ENCODE measurements at places on chromosomes 1 and 21. TPM values are rescaled to one million over a fixed set of nuclear protein-coding genes. Genes with fewer than 3 reads are reported as not detected.

LAMB3 gene
- total RNA-seq: 6.5 TPM

- no peak overlapping the region for H3K27ac ChIP-seq
- DNase-seq: no peak
- H3K27me3 ChIP-seq: no peaks in the 10 kb centered on the region
- H3K36me3 ChIP-seq: peaks cover 29% of the 10 kb centered on the region
These were observed 27.9 kb downstream of the DIP2A start for GRCh38 chr21:46486481-46487126.

DNA sequence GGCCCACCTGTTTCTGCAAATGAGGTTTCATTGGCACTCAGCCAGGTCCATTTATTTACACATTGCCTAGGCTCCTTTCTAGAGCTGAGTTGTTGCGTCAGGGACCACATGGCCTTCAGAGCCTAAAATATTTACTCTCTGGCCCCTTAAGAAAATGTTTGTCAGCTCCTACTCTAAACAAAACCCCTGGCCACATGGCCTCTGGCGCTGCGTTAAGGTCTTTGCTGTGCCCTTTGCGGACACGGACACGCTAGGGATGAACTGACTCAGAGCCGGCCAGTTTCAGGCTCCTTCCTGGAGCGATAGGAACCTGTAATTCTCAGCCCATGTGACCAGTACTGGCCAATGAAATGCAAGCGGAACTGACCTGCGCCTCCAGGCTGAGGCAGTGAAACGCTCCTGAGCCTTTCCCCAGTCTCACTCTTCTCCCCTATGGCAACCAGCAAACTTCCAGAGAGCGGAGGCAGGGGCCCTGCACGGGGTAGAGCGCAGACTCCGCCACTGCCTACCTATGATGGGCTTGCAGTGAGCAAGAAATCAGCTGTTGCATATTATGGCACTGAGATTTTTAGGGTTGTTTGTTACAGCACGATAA is 160.3 kb downstream of the ETS2 start:
- H3K27me3 ChIP-seq: no peaks in the 10 kb centered on the region
- H3K4me1 ChIP-seq: peaks cover 6% of the 10 kb centered on the region
- H3K27ac ChIP-seq: peak overlapping the region; percentile 0
- H3K4me3 ChIP-seq: no peak overlapping the region
- DNase-seq: no peak
- H3K36me3 ChIP-seq: no peaks in the 10 kb centered on the region

- peaks cover 78% of the 10 kb centered on the region for H3K4me1 ChIP-seq
- H3K36me3 ChIP-seq: peaks cover 9% of the 10 kb centered on the region
- H3K27ac ChIP-seq: peak overlapping the region; percentile 6
- H3K4me3 ChIP-seq: no peak overlapping the region
- DNase-seq: no peak
These were observed 22.7 kb downstream of the SLC2A1 start for GRCh38 chr1:42935971-42936308.

DNA sequence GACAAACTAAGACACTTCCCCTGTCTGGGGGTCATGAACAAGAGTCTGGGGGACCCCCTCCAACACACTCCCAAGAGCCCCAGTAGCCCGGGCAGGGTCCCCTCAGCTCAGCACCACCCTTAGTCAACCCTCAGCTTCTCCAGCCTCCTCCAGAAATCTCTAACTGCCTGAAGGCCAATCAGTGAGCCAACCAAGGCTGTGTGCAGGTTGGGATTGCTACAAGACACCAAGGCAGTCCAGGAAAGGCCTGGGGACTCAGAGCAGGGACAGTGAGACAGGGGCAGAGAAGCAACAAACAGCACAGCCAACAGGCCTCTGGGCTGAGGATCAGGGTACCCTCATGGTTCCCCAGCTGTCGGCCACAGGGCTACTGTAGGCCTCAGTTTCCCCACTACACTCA is 13.3 kb downstream of the SMIM12 start:
- peaks cover 94% of the 10 kb centered on the region for H3K4me1 ChIP-seq
- no peaks in the 10 kb centered on the region for H3K36me3 ChIP-seq
- H3K27me3 ChIP-seq: no peaks in the 10 kb centered on the region

GRCh38 chr1:225941187-225941941 is at the start of gene LEFTY2:
TSS of gene LEFTY2 (minus strand) at chr1:225941220. CDS start at chr1:225941140, 80 bp downstream.
- peaks cover 32% of the 10 kb centered on the region for H3K4me1 ChIP-seq
- no peak for DNase-seq
- no peaks in the 10 kb centered on the region for H3K36me3 ChIP-seq
- H3K4me3 ChIP-seq: peak within 1 kb of the TSS; percentile 33
- H3K27me3 ChIP-seq: no peaks in the 10 kb centered on the region
- H3K27ac ChIP-seq: peak within 1 kb of the TSS; percentile 75

VTCN1 gene
- not detected for total RNA-seq

UBL4B gene
- not detected for total RNA-seq

DNA sequence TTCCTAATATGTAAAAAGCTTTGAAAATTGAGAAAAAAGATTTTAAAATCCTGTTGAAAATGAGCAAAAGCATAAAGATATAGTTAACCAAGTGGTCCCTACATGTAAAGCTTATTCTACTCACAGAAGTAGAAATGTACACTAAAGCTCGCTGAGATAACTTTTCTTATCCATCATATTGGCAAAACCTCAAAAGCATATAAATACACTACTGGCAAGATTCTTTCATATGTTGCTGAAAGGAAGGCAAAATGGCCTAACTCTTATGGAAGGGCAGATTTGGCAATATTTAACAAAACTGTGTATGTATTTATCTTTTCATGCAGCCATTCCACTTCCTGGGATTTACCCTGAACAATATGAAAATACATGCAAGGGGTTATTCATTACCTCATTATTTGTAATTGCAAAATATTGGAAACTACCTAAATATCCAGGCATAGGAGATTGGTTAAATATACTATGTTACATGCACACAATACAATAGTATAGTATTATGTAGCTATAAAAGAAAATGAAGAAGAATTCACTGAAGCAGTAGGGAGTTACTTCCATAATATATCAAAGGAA is 43.2 kb upstream of the LYPLAL1 start:
- H3K4me1 ChIP-seq: peaks cover 6% of the 10 kb centered on the region
- no peaks in the 10 kb centered on the region for H3K36me3 ChIP-seq
- no peak overlapping the region for H3K4me3 ChIP-seq
- DNase-seq: no peak
- no peaks in the 10 kb centered on the region for H3K27me3 ChIP-seq
- no peak overlapping the region for H3K27ac ChIP-seq

DNA sequence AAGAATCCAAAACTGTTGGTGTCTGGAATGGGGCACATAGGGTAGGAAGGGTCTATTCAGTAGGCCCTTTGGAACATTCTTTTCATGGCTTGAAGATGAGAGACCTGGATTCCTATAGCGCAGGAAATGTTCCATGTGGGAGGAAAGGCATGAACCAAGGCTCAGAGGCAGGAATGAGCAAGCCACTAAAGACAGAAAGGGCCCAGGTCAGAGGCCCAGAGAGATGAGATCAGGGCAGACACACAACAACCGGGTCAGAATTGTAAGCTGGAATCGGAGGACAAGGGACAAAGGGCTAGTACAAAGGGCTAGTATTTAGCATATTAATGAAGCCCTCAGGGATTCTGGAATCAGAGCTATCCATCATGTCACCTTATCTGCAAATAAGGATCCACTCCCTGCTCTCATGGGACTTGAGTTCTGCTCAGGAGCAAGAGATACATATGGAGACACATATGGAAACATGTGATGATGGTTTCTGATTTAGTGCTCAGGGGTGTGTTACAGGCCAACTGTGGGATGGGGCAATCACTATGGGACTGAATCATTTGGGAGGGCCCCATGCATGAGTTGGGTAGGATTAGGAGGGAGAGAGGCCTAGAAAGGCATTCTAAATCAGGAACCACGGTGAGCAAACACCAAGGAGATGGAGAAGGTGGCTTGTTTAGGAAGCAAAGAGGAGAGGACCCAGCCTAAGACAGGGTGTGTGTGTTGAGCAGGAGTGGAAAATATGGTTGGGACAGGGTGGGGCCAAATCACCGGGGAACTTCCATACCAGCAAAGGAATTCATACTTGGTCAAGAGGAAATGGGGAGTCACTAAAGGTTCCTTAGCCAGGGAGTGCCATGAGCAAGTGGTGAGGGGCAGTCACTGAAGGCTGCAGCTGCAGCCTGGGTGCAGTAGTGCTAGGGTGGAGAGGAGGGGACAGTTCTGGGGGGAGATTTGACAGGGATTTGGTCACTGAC is 8.6 kb downstream of the NECTIN4 start:
- H3K27me3 ChIP-seq: peaks cover 23% of the 10 kb centered on the region
- H3K4me1 ChIP-seq: no peaks in the 10 kb centered on the region
- H3K27ac ChIP-seq: no peak overlapping the region
- no peak for DNase-seq

- H3K36me3 ChIP-seq: no peaks in the 10 kb centered on the region
- H3K4me3 ChIP-seq: no peak overlapping the region
- peaks cover 7% of the 10 kb centered on the region for H3K4me1 ChIP-seq
These were observed 99.4 kb downstream of the ADSS2 start for GRCh38 chr1:244352156-244352830.

BCAN gene
- 0.05 TPM for total RNA-seq

DNA sequence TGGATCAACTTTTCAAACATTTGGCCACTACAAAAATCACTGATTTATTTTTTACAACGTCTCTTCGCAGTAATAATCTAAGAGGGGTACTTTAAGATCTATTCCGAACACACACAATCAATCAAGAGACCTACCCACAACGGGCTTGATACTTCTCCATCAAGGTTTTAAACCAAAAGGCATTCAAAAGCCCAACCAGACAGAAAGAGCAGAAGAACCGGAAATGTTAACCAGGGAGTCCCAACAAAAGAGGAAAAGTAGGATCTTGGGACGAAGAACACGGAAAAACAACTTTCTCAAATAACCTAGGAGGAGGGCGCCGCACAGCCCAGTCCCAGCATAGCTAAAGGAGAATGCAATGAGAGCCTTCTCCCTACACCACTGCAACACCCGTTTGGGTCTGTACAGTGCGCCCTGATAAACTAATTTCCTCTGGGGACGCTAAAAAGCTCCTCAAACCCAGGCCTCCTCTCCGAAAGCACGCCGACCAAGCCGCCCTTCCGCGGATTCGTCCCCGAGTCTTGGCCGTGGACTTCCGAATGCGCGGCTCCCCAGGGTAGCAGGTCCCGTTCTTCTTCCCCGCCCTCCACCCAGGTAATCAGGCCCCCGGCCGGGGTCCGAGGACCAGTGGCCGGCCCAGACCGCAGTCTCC is 623 bp downstream of the RPL22 start:
- peaks cover 38% of the 10 kb centered on the region for H3K36me3 ChIP-seq
- no peak for DNase-seq
- no peaks in the 10 kb centered on the region for H3K27me3 ChIP-seq
- peaks cover 40% of the 10 kb centered on the region for H3K4me1 ChIP-seq

GRCh38 chr1:242629396-242629795 is 104.9 kb upstream of the PLD5 start:
- no peak overlapping the region for H3K27ac ChIP-seq
- DNase-seq: no peak

DNA sequence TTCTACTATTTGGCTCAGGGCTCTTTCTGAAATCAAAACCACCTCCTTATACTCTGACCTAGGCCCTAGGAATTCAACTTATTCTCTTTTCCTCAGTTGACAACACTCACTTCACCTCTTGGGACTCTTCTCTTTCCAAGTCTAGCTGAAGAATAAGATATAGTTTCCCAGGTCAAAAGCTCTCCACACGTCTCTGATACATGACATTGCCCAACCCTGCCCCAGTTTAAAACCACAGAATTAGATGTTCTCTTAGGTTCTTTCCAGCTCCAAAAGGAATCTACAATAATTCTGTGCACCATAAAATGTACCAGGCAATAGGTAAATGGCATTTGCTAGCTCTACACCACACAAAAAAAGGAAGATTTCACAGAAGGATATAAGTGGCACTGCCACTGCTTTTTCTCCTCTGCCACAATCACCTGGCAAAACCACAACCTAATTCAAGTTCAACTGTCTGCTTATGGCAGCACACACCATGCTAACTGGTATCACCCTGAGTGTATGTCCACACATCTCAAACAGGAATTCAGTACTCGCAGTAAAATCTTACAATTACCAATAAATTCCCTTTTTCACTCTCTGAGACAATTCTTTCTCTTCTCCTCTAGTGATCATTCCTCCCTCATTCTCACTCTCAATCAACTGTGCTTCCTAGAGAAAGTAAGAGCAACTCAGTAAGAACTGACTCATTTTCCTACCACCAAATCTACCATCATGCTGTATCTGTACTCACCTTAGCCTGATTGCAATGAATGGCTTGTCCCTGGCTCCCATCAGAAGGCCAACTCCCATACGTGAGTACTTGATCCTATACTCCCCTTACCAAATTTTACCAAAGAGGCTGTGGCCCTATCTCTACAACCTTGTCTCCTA is 27.3 kb downstream of the ZBTB8OS start:
- peaks cover 22% of the 10 kb centered on the region for H3K36me3 ChIP-seq
- no peak overlapping the region for H3K27ac ChIP-seq
- no peak for DNase-seq
- no peaks in the 10 kb centered on the region for H3K4me1 ChIP-seq
- no peaks in the 10 kb centered on the region for H3K27me3 ChIP-seq
- H3K4me3 ChIP-seq: no peak overlapping the region

GRCh38 chr1:167120899-167121298 is 27.0 kb downstream of the STYXL2 start:
- peaks cover 26% of the 10 kb centered on the region for H3K27me3 ChIP-seq
- H3K27ac ChIP-seq: no peak overlapping the region
- peak overlapping the region; percentile 46 for H3K4me3 ChIP-seq
- peaks cover 38% of the 10 kb centered on the region for H3K4me1 ChIP-seq
- DNase-seq: no peak

GRCh38 chr1:100076319-100076718 is 56.4 kb downstream of the SASS6 start:
- DNase-seq: no peak
- H3K4me1 ChIP-seq: no peaks in the 10 kb centered on the region
- no peak overlapping the region for H3K27ac ChIP-seq
- H3K4me3 ChIP-seq: no peak overlapping the region
- H3K27me3 ChIP-seq: no peaks in the 10 kb centered on the region

DNA sequence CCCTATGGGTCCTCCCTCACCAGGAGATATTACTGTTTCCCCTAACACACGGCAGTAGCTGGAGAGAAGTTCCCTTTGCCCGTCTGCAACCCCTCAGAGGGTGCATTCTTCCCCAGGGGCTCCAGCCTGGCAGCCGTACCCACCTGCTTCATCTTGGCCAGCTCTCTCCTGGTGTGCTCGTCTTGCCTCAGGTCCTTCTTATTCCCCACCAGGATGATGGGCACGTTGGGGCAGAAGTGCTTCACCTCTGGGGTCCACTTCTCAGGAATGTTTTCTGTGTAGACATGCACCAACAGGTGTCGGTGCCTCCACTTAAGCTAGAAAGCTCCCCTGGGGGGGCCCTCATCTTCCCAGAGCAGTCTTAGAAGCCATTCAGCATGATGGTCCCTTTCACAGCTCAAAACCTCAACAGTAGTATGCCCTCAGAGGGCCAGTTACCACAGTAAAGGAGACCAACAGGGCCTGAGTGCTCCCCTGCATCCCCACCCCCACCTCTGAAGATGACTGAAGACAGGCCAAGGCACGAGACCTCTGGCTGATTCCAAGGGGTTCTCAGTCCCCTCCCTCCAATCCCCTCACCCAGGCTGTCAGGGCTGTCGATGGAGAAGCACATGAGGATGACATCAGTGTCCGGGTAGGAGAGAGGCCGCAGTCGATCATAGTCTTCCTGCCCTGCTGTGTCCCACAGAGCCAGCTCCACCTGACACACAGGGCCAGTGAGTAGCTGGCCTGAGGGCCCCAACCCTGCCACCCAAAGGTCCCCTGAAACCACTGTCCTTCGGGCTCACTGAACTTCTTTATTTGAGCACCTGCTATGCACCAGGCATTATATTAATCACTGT is 4.3 kb downstream of the RHOC start:
- no peak overlapping the region for H3K4me3 ChIP-seq
- H3K27me3 ChIP-seq: no peaks in the 10 kb centered on the region
- H3K36me3 ChIP-seq: peaks cover 41% of the 10 kb centered on the region
- H3K27ac ChIP-seq: peak overlapping the region; percentile 99
- peaks cover 92% of the 10 kb centered on the region for H3K4me1 ChIP-seq

- peaks cover 34% of the 10 kb centered on the region for H3K4me1 ChIP-seq
- H3K27me3 ChIP-seq: peaks cover 65% of the 10 kb centered on the region
- no peak overlapping the region for H3K27ac ChIP-seq
- no peak overlapping the region for H3K4me3 ChIP-seq
These were observed 1.6 kb downstream of the PADI2 start for GRCh38 chr1:17117451-17118265.

All from left ventricle myocardium inferior (tissue), 1 donor.